ENCODE measurements at places on chromosomes 4 and X. TPM values are rescaled to one million over a fixed set of nuclear protein-coding genes. Genes with fewer than 3 reads are reported as not detected.
A peak's percentile ranks its signal among the peaks of the same experiment; 100 is the strongest.

Gene RCHY1
- 42.0 TPM for total RNA-seq

Gene UGT2B10
- total RNA-seq: not detected

- no peaks in the 10 kb centered on the region for H3K36me3 ChIP-seq
- no peak overlapping the region for H3K27ac ChIP-seq
- no peak for DNase-seq
- H3K27me3 ChIP-seq: peaks cover 7% of the 10 kb centered on the region
- no peaks in the 10 kb centered on the region for H3K4me1 ChIP-seq
Measured at GRCh38 chrX:87489071-87489470, 28.5 kb upstream of the KLHL4 start.

DNA sequence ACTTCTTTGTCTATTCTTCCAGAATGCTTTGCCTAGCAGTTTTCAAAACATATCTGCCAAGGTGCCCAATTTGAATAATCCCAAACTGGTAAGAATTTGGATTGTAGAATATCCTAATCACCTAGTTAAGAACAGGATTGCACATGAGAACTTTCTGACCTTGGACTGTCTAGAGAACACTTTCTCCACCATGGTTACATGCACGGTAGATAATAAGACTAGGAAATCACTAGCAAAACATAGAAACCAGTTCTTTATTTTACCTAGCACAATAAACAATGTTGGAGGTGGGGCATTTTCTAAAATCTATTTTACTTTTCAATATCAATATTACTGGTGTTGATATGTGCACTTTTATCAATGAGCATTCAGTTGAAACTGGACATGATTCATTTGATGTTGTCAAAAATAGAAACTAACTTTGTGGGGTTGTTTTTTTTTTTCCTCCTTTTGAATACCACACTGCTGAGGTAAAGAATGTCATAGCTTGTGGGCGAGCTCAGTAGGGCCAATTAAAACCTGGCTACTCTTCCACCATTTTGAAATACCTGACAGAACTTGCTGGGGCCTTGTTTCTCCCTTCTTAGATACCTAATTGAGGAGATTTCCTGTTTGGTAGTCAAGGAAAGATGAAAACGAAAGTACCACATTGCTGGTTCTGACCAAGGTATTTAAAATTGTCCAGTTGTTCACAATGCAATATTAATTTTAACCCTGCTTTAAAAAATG lies 10.4 kb downstream of the MID1IP1 start:
- peak overlapping the region; percentile 60 for H3K4me3 ChIP-seq
- H3K4me1 ChIP-seq: peaks cover 42% of the 10 kb centered on the region
- DNase-seq: no peak
- H3K27ac ChIP-seq: peak overlapping the region; percentile 89
- H3K36me3 ChIP-seq: peaks cover 2% of the 10 kb centered on the region
- no peaks in the 10 kb centered on the region for H3K27me3 ChIP-seq

DNA sequence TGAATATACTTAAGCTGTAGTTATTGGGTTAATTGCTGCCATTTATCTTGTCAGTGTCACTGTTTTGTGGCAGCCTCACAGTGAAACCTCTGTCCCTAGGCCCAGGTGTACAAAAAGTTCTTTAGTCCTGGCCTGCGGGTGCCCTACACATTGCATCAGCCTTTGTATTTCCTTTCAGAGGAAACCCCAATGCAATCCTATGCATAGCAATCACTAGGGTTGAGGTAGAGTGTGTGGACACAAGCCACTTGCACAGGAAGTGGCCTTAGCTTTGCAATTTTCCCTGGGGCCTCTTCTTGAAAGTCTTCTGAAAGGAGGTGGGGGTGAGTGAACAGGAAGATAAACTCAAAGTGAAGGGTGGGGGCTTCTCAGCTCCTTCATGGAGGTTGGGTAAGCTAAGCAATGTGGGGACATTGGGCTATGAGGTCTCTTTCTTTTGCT lies 27.8 kb downstream of the VSIG4 start:
- peak overlapping the region; percentile 2 for H3K4me3 ChIP-seq
- peaks cover 2% of the 10 kb centered on the region for H3K36me3 ChIP-seq
- peak overlapping the region; percentile 39 for H3K27ac ChIP-seq
- peak; percentile 38 for DNase-seq
- H3K27me3 ChIP-seq: no peaks in the 10 kb centered on the region

- H3K4me1 ChIP-seq: no peaks in the 10 kb centered on the region
- no peaks in the 10 kb centered on the region for H3K36me3 ChIP-seq
- peaks cover 3% of the 10 kb centered on the region for H3K27me3 ChIP-seq
- H3K4me3 ChIP-seq: no peak overlapping the region
Measured at GRCh38 chrX:42732506-42732905, 45.5 kb downstream of the PPP1R2C start.

DNA sequence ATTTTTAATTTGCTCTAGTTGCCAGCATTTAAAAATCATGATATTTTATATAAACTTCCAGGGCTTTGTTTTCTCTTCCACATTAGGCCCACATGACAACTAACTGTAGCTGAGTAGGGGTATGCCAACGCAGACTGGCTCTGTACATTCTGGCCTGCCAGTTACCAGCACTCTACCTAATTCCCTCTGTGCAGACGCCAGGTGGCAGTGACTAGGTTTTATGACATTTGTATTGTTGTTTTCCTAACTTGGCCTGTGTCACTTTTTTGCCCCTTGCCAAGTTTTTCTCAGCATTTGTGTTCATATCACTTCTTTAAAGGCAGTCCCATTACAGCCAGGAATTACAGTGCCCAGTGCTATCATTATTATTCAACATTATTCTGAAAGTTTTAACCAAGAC lies 347.5 kb downstream of the NKX6-1 start:
- no peaks in the 10 kb centered on the region for H3K36me3 ChIP-seq
- no peak for DNase-seq
- no peaks in the 10 kb centered on the region for H3K4me1 ChIP-seq
- H3K27ac ChIP-seq: no peak overlapping the region
- no peak overlapping the region for H3K4me3 ChIP-seq

DNA sequence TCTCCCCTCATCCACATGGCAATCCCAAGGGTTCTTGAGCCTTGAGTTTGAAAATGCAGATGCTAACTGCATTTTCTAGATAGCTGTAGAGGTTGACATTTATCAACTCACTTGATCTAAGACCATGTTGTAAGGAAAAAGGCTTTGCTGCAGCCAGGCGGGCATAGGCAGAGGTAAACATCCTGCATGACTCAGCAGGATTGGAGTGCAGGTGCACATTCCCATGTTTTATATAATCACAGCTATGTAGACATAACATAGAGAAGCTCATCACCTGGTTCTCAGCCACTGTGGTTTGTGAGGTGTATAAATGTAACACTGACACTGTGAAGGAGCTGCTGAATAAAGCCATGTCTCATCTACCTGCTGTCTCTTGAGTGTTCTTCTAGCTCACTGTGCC lies 62.3 kb upstream of the PDE5A start:
- no peak overlapping the region for H3K27ac ChIP-seq
- no peaks in the 10 kb centered on the region for H3K4me1 ChIP-seq
- H3K36me3 ChIP-seq: peaks cover 3% of the 10 kb centered on the region
- H3K4me3 ChIP-seq: no peak overlapping the region

DNA sequence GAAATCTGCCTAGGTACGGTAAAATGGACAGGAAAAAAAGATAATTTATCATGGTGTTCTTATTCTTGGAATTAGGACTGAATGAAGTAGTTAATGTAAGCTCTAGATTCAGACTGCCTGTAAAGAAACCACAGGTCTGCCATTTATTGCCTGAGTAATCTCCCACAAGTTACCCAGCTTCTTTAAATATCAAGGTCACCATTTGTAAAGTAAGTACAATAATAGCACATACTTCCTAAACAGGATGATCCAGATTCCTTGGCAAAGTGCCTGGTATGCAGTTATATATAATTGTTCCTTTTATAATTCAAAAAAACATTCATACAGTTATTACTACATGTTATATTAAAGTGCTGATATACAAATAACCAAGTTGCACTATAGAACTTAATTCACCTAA lies 368.6 kb downstream of the HNRNPD start:
- no peaks in the 10 kb centered on the region for H3K4me1 ChIP-seq
- peaks cover 1% of the 10 kb centered on the region for H3K36me3 ChIP-seq
- no peak overlapping the region for H3K4me3 ChIP-seq
- DNase-seq: no peak

All from activated T-cell treated with anti-CD3 and anti-CD28 coated beads, Interleukin-2, amount 50 U/mL, for 72 hours (primary cell).